Metanephros (tissue), 2 donors: ENCODE measurements at places on chromosomes 16 and 17. TPM values are rescaled to one million over a fixed set of nuclear protein-coding genes. Genes with fewer than 3 reads are reported as not detected.

GP1BA gene
- total RNA-seq = 0.88 TPM

TTYH2 gene
- total RNA-seq = 35.6 TPM

MT1A gene
- not detected for total RNA-seq

CA5A gene
- total RNA-seq = not detected

DOK4 gene
- 25.6 TPM for total RNA-seq

KRTAP2-3 gene
- total RNA-seq = not detected

SLC43A2 gene
- total RNA-seq = 42.3 TPM

PLD2 gene
- 28.2 TPM for total RNA-seq

MIS12 gene
- 18.2 TPM for total RNA-seq

ACSM5 gene
- 3.0 TPM for total RNA-seq

TBC1D3E gene
- total RNA-seq = not detected

STUB1 gene
- 71.7 TPM for total RNA-seq

NAE1 gene
- total RNA-seq = 43.7 TPM

C17orf107 gene
- total RNA-seq = 5.6 TPM

SLC39A11 gene
- total RNA-seq = 26.3 TPM

GDPD3 gene
- total RNA-seq = 4.7 TPM

KRT39 gene
- 0.18 TPM for total RNA-seq

GFER gene
- total RNA-seq = 24.6 TPM

CYGB gene
- total RNA-seq = 18.4 TPM

TRPV3 gene
- total RNA-seq = 0.64 TPM

SEPTIN12 gene
- total RNA-seq = not detected

CCL13 gene
- 0.35 TPM for total RNA-seq

TANC2 gene
- total RNA-seq = 113 TPM

ARSG gene
- total RNA-seq = 7.8 TPM

NETO2 gene
- total RNA-seq = 16.7 TPM

CMTM2 gene
- 0.93 TPM for total RNA-seq

ZFP3 gene
- 6.9 TPM for total RNA-seq

ENPP7 gene
- total RNA-seq = 4.4 TPM

SOST gene
- total RNA-seq = 12.2 TPM

TMC6 gene
- total RNA-seq = 34.9 TPM

RRAD gene
- total RNA-seq = 21.4 TPM

KRT222 gene
- total RNA-seq = not detected

HOXB9 gene
- 20.3 TPM for total RNA-seq

MYH2 gene
- 137 TPM for total RNA-seq

PRR35 gene
- 9.4 TPM for total RNA-seq

KRTAP9-2 gene
- total RNA-seq = not detected

NACA2 gene
- total RNA-seq = not detected

TUBD1 gene
- 22.2 TPM for total RNA-seq

TMEM88 gene
- total RNA-seq = 21.1 TPM

ZPBP2 gene
- not detected for total RNA-seq

TMEM114 gene
- not detected for total RNA-seq

ASIC2 gene
- total RNA-seq = 4.5 TPM

TBC1D3G gene
- total RNA-seq = 0.29 TPM

KRT34 gene
- total RNA-seq = not detected

CACNA1G gene
- total RNA-seq = 17.1 TPM

KRT9 gene
- total RNA-seq = not detected

CTRL gene
- 0.18 TPM for total RNA-seq

NEURL4 gene
- 31.2 TPM for total RNA-seq

LIG3 gene
- 63.4 TPM for total RNA-seq

PSMD11 gene
- total RNA-seq = 54.2 TPM

NPB gene
- 1.3 TPM for total RNA-seq

HCRT gene
- not detected for total RNA-seq

SDK2 gene
- total RNA-seq = 19.2 TPM

PMP22 gene
- total RNA-seq = 76.2 TPM

CDRT15 gene
- not detected for total RNA-seq

PTX4 gene
- 0.18 TPM for total RNA-seq

CEP295NL gene
- 8.1 TPM for total RNA-seq

SALL1 gene
- total RNA-seq = 56.6 TPM
